ENCODE measurements at places on chromosomes 5 and 9.
A peak's percentile ranks its signal among the peaks of the same experiment; 100 is the strongest.

DNA sequence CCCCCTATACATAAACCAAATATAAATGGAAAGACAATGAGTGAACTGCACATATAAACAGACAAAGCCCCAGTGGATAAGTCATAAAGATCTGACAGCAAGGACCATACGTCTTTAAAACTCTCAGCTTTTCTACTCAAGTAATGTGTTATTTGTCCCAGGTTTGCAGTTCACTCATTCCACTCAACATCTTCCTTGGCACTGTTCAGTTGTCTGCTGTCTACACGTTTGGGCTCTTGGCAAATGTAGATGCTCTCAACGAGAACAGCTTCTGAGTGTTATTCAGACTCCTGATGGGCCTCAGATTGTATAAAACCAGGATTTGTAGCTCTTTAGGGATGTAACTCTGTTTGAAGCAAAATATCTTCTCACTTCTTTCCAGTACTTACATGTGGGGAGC, 198.2 kb upstream of the SEMA6A start:
- DNase-seq, result no peak

- no peak for DNase-seq
These were observed 226.9 kb downstream of the CACNA1B start for GRCh38 chr9:138104251-138105122.

DNA sequence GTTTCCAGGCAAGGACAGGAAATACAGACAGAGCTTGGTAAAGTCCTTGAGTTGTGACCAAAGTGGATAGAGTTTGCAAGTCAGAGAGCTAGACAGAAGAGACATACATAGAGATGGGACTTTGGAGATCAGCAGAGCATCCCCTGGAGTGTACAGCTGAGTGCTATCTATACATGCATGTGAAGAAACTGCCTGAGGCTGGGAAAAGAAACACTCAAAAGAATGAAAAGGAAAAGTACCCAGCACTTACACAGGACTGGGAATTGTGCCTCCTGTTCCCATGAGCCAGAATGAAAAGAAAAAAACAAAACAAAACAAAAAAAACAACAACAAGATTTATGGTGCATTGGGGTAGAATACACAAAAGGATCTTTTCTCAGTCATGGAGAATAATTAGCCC, 606.4 kb downstream of the ZNF608 start:
- DNase-seq, result no peak

DNA sequence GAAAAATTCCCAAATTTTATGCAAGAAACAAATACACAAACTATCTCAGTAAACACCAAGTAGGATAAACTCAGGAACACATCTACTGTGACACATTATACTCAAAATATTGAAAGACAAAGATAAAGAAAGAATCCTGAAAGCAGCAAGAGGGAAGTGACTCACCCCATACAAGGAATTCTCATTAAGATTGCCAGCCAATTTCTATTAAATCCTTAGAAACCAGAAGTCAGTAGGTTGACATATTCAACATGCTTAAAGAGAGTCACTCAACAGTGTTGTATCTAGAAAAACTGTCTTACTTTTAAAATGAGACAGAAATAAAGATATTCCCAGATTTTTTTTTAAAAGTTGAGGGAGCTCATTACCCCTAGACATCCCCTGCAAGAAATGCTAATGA, 15.5 kb downstream of the SPATA31E1 start:
- no peak for DNase-seq

- DNase-seq, result no peak
These were observed 3.4 kb upstream of the APBA1 start for GRCh38 chr9:69675563-69675962.

DNA sequence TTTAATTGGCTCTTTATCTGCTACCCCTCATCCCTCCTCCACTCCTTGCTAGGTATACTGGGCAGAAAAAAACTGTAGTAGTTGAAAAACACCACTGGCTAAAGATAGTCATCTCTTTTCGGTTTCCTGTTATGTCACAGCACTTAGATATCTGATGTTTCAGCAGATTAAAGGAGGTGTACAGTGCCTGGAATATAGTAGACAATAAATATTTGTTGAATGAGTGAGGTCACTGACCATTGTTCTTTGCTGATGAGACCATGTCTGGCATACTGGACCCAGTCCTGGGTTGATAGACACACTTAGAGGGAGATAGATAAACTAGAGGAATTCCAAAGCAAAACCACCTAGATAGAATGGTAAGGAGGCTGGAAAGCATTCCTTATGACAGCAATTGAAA, 3.2 kb downstream of the GRPEL2 start:
- DNase-seq, result peak; percentile 66

GRCh38 chr5:102554082-102554481, 55.3 kb upstream of the SLCO6A1 start:
- no peak for DNase-seq

DNA sequence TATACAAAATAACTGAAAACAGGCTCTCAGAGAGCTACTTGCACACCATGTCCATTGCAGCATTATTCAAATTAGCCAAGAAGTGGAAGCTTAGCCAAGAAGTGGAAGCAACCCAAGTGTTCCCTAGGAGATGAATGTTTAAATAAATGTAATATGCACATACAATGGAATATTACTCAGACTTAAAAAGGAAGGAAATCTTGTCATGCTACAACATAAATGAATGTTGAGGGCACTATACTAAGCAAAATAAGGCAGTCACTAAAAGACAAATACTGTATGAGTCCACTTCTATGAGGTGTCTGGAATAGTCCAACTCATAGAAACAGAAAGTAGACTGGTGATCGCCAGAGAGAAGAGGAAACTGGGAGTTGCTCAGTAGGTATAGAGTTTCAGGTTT, 438.1 kb downstream of the MAT2B start:
- DNase-seq, result no peak

DNA sequence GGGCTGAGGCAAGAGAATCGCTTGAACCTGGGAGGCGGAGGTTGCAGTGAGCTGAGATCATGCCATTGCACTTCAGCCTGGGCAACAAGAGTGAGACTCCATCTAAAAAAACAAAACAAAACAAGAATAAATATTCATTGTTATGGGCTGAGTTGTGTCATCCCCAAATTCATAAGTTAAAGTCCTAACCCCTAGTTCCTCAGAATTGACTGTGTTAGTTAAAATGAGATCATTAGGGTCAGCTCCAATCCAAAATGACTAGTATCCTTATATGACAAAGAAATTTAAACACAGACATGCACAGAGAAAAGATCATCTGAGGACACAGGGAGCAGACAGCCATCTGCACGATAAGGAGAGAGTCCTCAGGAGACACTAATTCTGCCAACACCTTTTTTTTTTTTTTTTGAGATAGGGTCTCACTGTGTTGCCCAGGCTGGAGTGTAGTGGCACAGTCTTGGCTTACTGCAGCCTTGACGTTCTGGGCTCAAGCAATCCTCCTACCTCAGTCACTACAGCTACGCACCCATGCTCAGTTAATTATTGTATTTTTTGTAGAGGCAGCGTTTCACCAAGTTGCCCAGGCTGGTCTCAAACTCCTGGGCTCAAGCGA, 32.1 kb upstream of the GCNT1 start:
- no peak for DNase-seq

DNA sequence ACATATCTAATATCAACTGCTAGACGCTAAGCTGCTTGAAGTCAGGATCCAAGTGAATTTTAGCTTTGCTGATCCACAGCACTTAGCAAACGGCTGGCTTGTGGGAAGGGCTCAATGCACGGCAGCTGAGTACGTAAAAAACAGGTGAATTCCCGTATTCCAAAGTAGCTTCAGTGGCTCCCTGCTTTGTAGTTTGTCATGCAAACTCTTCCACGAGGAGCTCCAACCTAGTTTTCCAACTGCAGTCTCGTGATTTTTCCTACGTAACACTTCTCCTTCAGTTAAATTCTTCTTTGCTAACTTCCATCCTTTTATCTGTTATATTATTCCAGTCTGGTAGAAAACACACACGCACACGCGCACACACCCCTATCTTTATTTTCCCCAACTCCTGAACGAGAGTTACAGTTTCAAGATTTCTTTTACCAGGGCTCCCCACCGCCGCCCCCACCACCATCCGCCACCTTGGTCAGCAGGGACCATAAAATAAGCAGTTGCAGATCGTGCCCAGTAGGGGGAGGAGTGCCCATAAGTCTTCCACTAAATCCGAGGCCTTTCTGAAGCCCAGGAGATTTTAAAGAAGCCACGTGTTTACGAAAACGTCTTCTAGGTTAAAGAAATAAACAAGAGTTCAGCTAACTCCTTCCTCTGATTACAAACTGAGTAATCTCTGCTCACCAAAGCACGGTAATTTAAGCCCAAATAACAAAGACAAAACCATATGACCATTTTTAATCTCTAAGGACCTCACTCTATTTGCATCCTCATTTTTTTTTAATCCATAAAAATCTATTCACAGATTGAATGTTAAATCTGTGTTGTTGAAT, 34.8 kb upstream of the TRIO start:
- peak; percentile 50 for DNase-seq

DNA sequence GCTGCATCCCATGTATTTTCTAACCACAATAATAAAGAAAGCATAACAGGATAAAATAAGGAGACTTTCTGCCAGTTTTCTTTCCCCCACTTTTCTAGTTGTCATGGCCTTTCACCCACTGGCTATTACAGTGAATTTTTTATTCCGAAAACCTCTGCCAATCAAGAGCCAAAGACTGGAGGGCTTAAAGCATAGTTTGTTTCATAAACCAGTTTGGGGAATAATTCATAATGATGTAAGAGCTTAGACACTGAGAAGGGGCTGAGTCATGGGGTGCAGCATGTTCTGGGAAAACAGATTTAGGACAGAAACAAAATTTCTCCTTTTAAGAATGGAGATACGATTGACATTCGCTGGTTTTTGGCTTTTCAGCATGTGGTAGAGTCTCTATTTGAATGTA, 4.4 kb upstream of the GLIPR2 start:
- no peak for DNase-seq

GRCh38 chr5:181217111-181217802, 5.8 kb upstream of the TRIM41 start:
- peak; percentile 82 for DNase-seq

- DNase-seq, result no peak
These were observed 199.4 kb downstream of the MEF2C start for GRCh38 chr5:88683506-88684135.

DNA sequence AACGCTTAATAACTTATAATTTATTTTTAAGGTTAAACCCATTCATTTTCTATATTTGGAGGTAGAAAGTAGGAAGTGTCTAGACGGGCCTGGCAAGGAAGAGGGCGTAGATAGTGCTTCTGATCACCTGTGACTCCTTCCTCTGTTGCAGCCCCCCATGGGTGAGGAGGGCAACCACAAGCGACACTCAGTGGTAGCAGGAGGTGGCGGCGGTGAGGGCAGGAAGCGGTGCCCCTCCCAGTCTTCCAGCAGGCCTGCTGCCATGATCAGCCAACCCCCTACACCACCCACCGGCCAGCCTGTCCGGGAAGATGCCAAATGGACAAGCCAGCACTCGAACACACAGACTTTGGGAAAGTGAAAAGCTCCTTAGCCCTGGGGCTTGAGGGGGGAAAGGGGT, 36.7 kb downstream of the FAXDC2 start:
- DNase-seq, result no peak

DNA sequence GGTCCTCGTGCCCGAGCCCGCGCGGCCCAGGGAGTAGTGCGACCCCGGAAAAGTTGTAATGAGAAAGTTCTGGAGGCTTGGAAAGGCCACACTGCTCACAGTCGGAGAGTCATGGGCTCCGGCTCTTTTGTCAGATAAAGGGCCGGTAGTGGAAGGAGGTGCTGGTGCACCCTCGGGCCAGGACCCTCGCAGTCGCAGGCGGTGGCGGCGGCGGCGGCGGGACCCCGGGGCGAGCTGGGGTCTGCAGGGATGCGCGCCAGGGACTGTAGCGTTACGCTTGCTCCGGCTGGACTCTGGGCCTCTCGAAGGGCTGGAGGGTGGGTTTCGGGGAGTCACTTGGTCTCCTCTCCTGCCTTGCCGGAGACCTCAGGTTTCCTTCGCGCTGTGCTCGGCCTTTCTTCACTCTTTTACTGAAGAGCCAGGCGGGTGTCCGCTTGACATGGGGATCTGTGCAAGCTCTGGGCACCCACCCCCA, 1.5 kb downstream of the RORB start:
- DNase-seq, result no peak

DNA sequence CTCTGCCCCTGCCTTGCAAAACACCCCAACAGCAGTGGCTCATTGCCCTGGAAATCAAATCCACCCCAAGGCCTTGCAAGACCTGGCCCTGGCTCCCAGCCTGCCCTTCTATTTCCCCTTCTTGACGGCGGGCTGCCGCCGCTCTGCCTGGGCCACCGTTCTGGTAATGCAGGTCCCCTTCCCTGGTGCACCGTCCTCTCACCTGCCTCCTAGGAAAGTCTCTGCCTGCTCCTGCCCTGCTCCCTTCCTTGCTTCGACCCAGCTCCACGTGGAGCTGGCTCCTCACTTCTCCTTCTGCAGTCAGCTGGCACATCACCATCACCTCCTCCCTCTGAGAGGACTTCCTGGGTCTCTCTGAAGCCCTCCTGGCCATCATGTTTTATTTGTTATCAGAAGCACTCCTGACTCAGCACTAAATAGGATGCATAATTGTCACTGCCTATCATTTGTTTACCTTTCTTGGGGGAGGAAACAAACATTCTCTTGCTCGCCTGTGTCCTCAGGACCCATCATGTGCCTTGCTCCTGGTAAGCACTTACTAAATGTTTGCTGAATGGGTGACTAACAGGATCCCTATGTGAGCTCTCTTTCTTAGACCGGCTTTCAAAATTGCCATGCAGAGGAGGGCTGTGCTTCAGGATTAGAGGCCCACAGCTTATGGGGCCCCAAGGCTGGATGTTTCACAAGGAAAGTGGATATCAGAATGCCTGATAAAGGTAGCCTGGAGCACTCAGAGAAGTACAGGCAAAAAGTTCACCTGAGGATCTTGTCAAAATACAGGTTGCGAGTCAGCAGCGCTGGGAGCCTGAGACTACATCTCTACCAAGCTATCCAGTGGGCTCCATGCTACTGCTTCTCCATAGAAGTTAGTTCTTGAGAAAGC, 19.6 kb upstream of the C5orf47 start:
- DNase-seq, result no peak

- no peak for DNase-seq
These were observed 794.2 kb upstream of the CDH10 start for GRCh38 chr5:25439025-25439424.

DNA sequence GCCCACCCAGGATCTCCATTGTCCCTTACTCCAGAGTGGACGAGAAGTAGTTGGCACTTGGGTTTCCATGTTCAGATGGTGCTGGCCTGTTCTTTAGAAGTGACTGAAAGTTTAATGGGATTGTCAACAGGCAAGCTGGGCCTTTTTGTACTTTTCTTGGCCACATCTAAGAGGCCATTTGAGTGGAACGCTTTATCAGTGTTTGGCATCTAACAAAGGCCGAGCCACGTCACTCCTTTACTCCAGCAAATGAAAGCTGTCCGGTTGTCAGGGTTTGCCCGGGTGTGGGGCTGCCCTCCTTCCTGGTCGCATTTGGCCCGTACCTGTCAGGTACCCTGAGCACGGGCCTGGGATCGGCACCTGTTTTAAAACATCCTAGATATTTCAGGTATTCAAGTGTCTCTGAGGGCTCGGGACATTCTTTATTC, 71.5 kb downstream of the RCL1 start:
- no peak for DNase-seq
